ENCODE measurements at places on chromosomes 5 and 9.

DNA sequence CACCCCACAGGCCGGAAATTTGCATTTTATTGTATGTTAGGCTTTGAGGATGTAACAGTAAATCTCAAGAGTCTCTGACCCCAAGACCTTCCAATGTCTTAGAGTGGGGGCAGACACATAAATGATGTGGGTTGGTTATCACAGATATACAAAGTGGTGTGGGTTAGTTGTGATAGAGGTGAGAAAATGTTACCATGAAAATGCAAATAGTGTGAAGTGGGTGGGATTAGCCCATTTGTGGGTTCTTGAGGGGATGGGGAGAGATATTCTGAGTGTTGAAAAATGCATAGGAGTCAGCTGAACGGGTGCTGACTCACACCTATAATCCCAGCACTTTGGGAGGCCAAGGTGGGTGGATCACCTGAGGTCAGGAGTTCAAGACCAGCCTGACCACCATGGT is 7.9 kb upstream of the RNF145 start:
- no peak for DNase-seq

- DNase-seq: no peak
These were observed 18.3 kb upstream of the ORM1 start for GRCh38 chr9:114304416-114305188.

DNA sequence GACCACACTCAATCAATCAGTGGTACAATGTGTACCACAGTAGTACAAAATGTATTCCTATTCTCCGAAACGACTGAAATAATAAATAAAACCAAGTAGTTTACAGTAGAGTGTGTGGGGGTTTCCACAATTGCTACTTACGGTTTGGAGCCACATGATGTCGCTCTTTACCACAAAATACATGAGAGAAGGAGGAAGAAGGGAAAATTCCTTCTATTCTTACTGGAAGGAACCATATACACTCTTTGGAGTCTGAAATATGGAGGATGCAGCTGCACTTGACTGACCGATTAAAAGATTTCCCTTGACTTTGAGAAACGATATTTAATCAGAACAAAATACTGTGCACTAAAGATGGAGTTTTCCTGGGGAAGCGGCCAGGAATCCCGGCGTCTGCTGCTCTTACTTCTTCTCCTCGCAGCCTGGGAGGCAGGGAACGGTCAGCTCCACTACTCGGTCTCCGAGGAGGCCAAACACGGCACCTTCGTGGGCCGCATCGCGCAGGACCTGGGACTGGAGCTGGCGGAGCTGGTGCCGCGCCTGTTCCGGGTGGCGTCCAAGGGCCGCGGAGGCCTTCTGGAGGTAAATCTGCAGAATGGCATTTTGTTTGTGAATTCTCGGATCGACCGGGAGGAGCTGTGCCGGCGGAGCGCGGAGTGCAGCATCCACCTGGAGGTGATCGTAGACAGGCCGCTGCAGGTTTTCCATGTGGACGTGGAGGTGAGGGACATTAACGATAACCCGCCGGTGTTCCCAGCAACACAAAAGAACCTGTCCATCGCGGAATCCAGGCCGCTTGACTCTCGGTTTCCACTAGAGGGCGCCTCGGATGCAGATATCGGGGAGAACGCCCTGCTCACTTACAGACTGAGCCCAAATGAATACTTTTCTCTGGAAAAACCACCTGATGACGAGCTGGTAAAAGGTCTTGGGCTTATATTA is at the start of gene PCDHA4:
PCDHA4 (plus strand) TSS at position 235 of the 942 bp plus-strand sequence.
- DNase-seq: no peak

DNA sequence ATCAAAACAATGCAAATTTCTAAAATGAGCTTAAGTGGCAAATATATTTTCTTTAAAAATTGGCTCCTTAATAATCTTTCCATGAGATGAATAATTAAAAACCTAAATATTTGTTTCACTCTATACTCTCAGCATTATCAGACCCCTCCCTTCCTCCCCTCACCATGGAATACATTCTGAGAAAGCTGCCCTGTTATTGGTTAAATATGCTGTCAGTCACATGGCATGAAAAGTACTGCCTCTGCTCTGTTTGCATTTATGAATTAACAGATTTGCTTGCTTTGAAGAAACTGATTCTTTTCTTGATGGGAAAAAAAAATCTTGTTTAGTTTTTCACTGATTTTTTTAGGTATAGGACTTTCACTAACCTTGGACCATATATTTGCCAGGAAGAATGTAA is 17.0 kb upstream of the RPS23 start:
- DNase-seq: no peak

DNA sequence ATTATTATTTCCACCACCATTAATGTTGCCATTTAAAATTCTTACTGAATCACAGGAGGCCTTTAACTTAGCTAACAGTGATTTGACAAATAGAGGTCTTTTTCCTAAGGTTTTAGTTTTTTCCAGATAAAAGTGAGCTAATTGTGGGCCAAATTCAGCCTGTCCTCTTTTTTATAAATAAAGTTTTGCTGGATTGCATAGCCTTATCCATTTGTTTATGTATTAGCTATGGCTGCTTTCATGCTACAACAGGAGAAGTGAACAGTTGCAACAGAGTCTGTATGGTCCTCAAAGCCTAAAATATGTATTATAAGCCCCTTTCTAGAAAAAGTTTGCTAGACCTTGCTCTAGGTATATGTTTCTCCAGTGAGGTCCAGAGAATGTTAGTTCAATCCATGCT is 172.4 kb downstream of the GDNF start:
- no peak for DNase-seq

DNA sequence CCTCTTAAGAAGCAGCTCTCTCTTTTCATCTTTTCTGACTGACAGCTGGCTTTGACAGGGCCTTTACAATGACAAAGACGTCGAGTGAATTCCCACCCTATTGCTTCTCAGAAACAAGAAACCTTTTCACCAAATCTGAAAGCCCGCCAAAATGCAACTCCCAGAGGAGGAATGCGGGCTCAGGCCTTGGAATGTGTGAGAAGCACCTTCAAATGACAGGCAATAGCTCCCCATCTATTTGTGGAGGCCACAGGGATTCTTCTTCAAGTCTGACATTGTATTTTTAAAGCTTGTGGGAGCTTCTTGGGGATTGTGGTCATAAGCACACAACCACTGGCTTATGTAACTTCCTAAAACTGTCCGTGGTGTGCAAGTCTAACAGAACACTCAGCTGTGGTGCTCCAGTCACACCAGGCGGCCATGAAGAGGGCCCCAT is 72.7 kb downstream of the DPYSL3 start:
- DNase-seq: no peak

DNA sequence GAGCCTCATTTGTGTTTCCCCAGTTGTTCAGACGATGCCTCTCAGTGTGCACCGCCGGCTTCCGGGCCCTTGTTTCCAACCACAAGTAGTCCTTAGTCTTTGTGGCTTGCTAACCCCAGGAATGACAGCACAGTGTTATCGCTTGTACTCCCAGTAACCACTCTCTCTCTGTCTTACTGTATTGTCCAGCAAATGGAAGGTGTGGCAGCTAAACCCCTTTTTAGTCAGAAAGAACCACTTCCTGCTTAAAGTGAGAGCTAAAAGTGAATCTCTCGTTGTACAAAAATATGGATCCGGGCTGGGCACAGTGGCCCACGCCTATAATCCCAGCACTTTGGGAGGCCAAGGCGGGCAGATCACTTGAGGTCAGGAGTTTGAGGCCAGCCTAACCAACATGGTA is 61.3 kb downstream of the ENC1 start:
- peak; percentile 7 for DNase-seq

DNA sequence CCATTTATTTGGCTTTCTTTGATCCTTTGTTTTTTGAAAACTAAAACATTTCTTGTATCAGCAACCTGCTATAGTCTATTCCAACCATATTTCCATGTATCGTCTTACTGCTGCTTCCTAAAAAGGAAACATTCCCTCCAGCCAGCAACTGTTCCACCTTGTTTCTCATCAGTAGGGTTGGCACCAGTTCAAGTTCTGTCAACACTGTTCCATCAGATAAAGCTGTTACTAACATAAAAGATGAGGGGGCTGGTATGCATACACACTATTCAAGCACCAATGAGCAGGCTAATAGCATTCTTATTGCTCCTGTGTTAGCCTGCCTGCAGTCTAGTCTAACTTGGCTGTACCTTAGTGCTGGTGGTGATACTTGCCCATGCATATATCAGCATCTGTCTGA is 178.3 kb downstream of the CWC27 start:
- no peak for DNase-seq

DNA sequence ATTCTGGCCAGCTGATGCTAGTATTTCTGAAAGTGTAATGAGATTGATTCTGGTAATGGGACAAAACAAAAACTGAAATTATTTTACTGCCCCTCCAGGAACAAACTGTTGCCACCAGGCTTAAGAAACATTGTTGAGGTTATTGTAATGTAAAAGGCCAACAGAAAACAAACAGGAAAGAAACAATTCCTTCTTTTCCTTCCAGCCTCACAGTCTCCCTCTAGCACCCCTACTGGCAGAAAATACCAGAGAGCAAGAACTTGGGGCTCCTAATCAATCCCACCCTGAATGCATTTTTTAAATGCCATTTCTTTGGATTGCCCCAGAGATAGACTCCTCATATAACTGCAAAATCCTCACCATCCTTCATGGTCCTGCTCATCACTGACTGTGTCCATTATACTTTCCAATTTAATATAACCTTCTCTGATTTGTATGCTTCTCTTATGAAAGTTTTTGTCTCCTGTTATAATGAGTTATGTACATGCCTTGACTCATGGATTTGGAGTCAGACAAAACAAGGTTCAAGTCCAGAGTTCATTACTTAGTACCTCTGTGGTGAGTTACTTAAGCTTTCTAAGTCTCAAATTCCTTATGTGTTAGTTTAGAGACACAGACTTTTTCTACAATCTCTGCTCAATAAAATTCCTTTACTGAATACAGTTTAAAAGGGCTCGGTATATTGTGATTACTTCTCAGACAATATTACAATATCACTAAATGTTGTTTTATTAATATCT is 157.9 kb upstream of the FBN2 start:
- DNase-seq: no peak

- no peak for DNase-seq
These were observed 4.0 kb upstream of the TYRP1 start for GRCh38 chr9:12689233-12689632.

DNA sequence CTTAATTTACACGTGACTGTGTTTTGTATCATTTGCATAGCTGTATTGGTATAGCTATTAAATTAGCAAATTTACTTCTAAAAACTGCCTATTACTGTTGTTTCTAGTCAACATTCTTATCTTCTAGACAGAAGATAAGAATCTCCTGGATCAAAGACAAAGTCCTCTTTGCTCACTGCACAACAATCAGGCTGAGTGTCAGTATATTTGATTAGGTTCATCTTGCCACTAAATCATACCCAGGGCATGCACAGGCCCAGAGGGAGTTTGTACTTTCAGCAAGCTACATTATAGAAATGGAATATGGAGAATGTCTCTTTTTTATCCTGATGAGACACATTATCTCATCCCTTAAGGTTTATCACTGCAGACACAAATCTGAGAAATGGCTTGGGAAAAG is 579.1 kb downstream of the SLCO4C1 start:
- no peak for DNase-seq

GRCh38 chr5:36373527-36374086 is 71.9 kb upstream of the RANBP3L start:
- DNase-seq: no peak

- peak; percentile 34 for DNase-seq
These were observed 683 bp downstream of the DBN1 start for GRCh38 chr5:177472460-177473442.

- no peak for DNase-seq
These were observed 544.1 kb downstream of the RAB3C start for GRCh38 chr5:59126708-59127573.

GRCh38 chr5:142636093-142636492 is 49.8 kb downstream of the FGF1 start:
- no peak for DNase-seq

GRCh38 chr9:133514460-133515239 is 10.1 kb downstream of the MYMK start:
- no peak for DNase-seq

DNA sequence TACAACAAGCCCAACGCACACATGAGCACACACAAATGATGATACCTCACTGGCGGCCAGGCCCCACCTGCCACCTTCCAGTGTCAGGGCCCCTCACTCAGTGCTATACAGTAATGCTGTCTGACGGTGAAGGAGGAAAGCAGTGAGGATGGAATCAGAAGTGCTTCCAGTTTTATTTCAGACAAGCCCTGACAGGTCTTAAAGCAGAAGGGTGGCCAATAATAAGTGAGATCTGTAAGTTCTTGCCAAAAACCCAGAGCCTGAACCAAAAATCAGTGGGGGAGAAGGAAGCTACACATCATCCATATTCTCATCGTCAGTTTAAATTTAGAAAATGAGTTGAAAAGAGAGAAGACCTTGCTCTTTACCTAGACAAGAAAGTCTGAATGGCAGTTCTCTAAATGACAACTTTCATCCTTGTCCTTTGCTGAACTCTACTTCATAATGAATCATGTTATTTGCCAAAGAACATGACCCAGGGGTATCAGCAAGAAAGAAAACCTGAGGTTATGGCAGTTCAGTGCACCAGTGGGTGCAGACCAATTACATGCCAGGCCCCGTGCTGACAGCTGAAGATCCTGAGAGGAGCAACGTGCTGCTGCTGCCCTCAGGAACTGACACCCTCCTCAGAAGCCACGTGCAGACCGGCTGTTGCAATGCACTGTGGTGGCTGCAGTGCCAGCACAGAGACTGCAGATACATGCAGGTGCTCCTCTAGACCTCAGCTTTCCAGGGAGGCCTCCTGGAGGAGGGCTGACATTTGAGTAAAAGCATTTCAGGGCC is 118.7 kb downstream of the DROSHA start:
- no peak for DNase-seq

DNA sequence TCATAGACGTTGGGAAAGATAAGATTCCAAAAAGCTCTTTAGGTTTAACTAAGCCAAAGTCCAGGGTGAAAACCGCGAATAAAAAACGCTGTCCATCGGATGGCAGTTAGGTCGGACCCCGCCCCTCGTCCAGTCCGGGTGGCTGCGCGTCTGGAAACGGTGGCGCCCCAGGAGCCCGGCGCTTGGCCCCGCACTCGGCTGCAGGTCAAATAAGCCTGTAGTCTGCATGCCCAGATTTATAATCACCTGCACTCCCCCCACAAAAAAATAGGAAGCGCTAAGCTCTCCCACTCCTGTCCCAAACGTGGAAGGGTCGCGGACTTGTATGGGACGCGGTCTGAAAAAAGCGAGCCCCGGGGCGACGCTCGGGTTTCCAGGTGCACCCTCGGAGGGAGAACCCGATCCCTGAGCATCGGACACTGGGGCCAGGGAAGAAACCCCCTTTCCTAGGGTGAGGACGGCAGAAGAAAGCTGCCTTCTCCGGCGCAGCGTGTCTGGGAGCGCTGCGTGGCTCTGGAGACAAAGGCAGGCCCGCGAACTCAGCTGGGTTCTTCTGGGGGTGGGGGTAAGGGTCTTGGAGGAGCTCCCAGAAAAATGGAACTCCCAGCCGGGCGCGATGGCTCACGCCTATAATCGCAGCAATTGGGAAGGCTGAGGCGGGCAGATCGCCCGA is 923 bp upstream of the ZBTB5 start:
- DNase-seq: no peak

GRCh38 chr5:58491216-58491892 is at the start of gene GAPT:
GAPT (plus strand) TSS chr5:58491435; CDS start chr5:58494537, 3,102 bp downstream.
- DNase-seq: no peak

DNA sequence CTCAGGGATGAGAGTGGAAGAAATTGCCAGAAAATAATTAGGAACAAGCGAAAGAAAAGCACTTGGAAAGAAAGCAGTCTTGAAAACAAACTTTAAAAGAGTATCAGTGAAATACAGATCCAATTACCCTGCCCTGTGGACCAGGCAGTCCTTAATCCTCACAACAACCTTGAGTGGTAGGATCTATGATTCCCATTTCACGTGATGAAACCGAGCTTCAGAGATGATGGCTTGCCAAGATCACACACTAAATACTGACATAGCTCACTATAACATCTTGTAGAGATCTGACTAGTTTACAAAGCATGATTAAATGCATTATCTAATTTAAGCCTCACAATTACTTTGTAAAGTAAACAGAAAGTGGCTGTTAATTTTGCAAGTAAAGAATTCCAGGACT is 55.5 kb upstream of the ABCA1 start:
- DNase-seq: no peak
